ENCODE measurements at places on chromosomes 5 and 9.

DNA sequence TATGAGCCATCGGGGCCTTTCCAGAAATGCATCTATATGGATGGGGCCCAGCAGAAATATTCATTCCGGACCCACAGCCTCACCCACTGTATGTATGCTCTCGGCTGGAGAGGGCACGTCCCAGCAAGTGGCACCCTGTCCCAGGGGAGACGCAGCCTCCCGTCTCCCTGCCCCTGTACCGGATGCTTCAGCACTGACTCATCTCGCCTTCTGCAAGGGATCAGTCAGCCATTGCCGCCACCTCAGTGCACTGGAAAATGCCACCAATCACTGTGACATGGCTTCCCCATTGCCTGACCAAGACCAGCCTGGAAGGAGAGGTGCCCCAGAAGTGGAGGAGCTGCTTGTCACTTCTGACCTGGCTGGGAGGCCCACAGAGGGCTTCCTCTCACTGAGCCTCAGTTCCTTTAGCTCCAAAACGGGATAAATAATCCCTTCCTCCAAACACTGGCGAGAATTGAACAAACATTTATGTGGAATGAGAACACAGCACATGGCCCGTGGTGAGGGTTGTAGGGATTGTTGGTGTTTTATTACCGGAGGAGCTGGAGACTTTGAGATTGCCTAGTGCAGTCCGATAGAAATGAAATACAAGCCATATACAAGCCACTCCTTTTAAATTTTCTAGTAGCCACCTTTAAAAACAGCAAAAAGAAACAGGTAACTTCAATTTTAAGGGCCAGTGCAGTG, 43.9 kb upstream of the ORM1 start:
- DNase-seq = no peak

DNA sequence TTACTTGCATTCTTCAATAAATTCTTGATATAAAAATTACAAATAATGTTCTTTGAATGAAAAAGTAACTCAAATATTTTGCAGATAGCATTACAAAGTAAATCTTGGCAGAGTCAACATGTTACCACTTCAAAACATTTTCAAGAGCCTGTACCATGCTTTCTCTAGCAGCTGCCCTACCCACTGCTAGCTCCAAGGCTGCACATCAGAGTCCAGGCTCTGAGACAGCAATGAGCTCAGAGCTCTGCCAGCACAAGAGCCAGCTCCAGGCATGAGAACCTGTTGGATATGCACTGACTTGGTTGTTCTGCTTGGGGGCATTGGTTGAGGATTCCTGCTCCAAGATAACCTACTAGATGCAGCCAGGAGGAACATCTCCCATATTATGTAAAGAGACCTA, 211.3 kb upstream of the HAPLN1 start:
- DNase-seq = no peak

DNA sequence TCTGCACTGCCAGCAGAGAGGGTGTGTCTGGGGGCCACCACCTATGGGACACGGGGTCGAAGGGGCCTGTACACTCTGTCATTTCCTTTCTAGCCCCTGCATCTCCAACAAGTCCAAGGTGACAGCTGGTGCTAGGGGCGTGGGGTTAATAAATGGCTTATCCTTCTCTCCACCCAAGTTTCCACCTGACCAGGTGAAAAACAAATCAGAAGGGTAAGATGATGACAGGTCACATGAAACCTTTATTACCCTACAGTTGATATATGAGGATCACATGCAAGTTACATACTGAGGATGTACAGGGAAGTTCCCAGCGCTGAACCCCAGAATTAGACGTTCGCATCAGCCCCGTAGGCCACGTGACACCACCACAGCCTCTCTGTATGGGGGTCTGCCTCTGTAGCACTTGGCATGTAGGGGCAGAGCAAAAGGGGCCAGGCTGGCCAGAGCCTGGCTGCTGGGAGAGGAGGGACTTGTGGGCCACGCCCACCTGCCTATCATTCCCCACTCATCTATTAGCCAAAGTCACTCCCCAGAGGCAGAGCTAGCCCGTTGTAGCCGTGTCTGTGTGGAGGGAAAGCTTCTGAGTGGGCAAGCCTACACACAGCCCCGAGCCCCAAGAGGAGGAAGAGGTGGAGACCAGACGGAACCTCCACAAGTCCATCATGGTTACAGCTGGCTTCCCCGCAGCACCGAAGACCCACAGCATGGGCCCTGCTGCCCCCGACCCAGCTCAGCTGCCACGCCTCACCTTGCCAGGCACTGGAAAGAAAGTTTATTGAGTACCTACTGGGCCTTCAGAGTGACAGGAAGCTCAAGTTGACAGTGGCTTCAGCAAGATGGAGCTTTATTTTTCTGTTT, 2.2 kb downstream of the TMEM141 start:
- DNase-seq = no peak

GRCh38 chr5:67451640-67452279, 255.2 kb upstream of the CD180 start:
- no peak for DNase-seq

DNA sequence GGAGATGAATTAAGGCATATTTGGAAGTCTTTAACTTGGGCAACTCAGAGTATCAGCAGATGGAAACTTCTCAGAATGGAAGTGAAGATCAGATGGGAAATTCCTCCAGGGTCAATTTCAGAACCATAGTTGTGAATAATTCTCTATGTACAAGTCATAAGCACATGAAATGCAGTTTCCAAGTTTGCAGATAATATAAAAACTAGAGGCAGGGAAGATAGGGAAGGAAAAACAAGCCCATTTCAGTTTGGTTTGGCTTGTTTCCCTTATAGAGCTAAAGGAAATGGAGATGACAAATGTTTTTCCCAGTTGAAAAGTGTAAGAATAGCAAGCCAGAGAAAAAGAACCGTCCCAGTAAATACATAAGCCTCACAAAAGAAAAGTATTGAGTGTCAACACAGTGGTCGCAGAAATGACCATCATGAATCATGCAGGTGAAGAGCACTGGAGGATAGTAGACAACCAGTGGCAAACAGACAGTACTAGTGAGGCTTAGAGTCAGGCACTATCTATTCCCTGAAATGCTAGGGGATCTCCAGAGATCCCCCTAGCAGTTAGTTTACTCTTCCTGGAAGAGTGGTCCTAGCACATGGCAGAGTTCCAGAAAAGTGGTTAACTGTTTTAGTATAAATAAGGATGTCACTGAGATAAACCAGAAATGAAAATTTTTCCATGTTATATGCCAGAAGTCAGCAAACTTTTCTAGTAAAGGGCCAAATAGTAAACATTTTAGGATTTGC, 245.9 kb downstream of the SAXO1 start:
- DNase-seq = no peak

DNA sequence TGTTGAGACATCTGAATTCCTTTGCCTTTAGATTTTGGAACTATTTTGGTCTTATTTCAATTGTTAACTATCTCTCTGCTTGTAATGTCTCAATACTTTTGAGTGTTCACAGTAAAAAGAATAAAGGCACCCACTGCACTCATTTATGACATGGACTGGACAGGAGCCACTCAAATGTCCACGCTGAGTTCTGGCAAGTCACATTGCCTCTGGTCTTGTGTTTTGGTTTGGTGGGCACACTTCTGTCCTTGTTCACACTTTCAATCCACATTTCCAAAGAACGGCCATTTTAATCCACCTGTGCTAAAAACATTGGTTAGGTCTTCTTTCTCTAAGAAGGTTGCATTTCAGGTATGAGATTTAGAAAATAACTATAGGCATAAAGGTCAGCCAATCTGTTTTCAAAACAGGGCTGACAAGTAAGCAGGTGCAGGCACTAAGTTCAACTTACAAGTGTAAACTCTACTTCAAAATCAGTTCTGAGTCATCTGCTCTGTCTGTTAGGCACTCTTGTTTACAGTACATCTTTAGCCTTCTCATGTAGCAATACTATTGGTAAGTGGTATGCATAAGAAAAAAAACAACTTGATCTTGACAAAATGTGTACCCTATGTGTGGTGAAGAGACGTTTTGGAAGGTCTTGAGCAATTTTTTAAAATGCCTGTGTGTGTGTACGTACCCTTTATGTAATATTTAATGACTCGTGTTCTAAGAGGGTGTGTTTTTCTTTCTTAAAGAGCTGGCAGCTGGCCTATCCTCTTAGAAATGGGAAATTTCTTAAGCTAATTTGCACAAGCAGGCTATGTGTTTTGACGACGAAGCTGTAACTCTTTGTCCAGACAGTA, 31.5 kb upstream of the ZFAND5 start:
- DNase-seq = no peak

- no peak for DNase-seq
Measured at GRCh38 chr9:105074491-105074890, 146.5 kb upstream of the ABCA1 start.

DNA sequence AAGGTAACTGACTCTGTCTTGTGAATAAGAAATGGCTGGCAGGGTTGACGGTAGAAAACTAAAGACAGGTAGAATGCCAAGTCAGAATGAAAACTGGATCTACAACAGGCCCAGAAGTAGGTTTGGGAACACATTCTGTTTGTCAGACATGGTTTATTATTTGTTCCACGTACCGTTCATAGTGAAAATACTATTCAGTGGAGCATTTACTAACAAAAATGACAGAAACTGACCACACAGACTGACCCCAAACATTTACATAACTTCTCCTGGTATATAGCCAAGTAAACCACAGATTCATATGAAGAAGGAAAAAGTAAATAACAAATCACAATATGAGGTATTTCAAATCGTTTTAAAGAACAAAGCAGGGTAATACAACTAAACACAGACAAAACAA, 73.7 kb downstream of the SLC38A9 start:
- peak; percentile 49 for DNase-seq

DNA sequence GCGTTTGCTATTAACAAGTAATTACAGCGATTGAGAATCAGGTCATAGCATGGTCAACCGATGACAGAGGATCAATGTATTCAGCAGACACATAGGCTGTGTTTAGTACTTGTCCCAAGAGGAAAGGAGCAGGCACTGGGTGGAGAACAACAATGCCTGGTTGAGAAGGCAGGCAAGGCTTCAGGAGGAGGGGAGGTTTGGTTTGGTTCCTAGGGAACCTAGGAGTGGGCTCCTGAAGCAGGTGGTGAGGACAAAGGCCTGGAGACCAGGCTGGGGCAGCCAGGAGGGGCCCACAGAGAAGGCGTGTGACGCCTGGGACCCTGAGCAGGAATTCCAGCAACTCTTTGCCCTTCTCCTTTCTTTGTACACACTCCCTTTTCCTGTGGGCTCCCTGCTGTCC, 195.6 kb downstream of the SPOCK1 start:
- DNase-seq = no peak

GRCh38 chr9:135990468-135991429, 29.6 kb upstream of the UBAC1 start:
- DNase-seq = no peak

DNA sequence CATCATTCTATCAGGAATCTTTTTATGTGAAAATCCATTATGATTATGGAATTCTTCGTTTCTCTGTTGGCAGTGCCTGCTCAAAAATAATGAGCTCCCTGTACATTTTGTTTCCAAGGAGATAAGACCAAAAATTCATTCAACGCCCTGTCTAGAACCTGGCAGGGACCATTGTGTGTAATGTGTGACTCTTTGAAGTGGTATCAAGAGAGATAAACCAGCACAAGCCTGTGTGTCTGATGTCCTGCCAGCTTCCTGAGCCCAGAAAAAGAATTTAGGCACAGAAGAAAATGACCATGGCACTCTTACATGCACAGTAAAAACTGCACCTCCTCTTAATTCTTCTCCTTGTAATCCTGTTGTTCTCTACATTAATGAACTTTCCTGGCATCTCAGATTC, 177.4 kb downstream of the SAXO1 start:
- no peak for DNase-seq

GRCh38 chr9:70470050-70471015, 55.9 kb upstream of the KLF9 start:
- DNase-seq = no peak

- no peak for DNase-seq
Measured at GRCh38 chr5:54446379-54446732, 9.1 kb upstream of the HSPB3 start.

GRCh38 chr5:35324679-35325078, 94.4 kb upstream of the PRLR start:
- DNase-seq = no peak

GRCh38 chr5:168153876-168154270, 137.6 kb upstream of the WWC1 start:
- DNase-seq = no peak

DNA sequence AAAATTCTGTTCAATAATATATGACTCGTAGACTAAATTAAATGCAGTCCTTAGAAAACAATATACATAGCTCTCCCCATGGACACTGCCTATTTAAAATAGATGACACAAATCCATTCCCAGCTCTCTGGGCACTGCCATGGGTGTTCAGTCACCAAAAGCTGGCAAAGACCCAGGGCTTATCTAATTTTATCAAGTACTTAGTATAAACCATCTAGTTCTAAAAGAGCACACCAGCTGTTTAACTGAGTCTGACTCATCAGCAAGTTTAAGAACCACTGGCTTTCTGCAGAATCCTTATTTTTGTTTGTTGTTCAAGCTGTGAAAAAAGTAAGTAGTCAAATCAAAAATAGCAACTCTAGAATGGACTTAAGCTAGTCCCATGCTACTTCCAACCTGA, 107.6 kb downstream of the PLPP1 start:
- no peak for DNase-seq

DNA sequence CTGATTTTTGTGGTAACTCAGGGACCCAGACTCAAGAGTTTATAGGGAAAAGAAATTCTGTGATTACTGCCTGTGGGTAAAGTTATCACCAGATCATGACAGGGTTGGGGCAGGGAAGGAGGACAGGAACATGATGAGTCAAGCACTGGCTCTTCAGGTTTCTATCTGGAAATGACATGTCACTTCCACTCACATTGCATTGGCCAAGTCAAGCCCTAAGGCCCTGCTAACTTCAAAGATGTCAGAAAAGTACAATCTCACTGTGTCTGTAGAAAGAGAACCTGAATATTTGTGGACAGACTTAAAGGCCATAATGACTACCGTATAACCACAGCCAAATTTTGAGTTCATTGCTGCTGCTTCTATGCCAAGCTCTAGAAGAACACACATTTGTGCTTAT, 187.7 kb downstream of the TLE4 start:
- no peak for DNase-seq

- DNase-seq = no peak
Measured at GRCh38 chr5:136056771-136057335, 28.1 kb downstream of the TGFBI start.

DNA sequence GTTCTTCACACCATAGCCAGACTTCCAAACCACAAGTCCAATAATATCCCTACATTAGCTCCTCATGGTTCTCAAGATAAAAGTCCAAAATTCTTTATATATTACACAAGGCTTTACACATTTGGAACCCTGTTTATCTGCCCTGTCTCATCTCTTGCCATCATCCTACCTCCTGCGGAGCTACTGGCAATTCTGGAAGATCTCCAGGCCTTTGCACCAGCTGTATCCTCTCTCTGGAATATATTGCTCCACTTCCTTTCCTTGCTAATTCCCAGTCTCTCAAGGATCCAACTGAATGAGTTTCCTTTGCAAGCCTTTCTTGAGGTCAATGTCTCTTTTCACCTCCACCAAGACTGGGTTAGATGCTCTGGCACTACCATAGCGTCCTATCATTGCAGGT, 41.3 kb upstream of the MIER3 start:
- no peak for DNase-seq
